ENCODE measurements at places on chromosomes 1 and 21.

GRCh38 chr1:223711173-223711572, 1.2 kb upstream of the CAPN2 start:
- peak; percentile 61 for DNase-seq

- DNase-seq = peak; percentile 34
Measured at GRCh38 chr1:7646981-7647901, 123.9 kb upstream of the VAMP3 start.

DNA sequence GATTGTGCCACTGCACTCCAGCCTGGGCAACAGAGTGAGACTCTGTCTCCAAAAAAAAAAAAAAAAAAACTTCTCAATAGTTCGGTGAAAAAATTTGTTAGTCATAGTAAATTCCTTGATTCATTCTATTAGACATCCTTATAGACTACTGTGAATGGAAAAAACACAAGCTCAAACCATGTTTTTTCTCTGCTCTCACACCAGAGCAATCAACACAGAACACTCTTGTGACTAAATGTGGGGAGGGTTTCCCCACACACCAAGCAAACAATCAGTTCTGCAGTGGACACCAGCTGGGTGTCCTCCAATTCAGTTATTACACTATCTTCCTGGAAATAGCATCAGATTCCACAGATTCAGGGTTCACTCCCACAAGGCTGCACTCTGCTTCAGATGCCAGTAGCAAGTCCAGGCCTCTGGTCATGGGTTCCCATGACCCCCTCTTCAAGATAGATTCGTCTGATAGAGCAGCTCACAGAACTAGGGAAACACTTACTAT, 69.1 kb upstream of the TEKT2 start:
- no peak for DNase-seq

DNA sequence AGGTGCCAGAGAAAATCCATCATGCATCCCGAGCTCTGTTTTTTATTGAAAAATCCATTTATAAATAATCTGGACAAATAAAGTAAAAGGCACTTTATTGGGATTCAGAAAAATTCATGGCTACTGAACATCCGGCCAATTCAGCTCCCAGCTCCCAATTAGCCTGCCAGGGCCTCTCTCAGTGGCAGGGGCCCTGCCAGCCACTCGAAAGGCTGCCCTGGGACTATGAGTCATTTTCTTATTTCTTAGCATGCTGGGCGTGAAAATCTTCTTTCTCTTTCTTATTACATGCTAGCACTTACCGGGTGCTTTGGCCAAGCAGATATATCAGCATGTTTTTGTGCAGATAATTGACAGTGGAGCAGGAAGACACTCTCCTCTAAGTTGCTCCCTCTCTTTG, 283.3 kb downstream of the CAMTA1 start:
- peak; percentile 13 for DNase-seq

DNA sequence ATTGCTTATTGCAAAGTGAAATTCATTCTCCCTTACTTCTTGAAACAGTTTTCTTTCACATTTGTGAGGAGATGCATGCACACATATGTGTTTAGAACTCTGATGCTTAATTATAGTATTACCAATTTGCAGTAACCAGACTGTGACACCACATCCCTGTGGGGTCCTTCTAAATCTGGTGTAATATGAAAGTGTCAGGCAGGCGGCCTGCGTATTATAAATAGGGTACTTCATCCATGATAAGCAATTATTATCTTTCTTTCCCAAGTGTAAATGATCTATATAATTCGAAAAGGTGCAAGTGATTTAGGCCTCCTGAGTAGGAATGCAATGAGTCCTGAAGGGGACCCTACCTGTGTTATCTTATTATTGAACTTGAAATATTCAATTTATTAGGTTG, 876 bp downstream of the EFCAB7 start:
- peak; percentile 5 for DNase-seq

DNA sequence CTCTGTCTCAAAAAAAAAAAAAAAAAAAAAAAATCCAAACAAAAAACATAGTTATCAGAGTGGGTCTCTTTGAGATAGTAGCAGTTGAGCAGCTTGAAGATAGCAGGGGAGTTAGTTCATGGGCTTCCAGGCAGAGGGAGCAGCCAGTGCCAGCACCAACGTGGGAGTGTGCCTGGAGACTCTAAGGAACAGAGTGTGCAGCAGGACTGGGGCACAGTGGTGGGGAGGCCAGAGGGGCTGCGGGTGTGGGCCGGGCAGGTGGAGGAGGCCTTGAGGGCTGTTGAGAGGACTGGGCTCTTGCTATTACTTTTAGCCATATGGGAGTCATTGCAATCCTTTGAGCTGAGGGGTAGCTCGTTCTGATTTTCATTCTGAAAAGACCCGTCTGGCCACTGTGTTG, 63.8 kb downstream of the RYR2 start:
- DNase-seq = no peak

DNA sequence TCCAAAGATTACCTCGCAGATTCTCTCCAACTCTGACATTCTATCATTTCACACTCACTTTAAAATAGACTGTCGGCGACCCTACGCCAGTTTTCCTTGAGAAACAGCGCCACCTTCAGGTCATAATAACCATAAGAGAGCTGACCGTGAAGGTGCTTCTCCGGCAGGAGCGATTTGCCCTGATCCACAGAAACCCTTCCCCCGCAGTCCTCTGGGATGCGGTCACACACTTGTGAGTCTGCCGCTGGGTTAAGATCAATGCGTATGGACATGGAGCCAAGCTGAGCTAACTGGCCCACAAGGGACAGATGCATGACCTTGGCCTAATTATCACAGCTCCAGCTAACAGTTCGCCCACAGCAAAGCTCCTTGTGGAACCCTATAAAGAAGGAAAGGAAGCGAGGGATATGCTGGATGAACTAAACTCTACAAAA, 32.8 kb upstream of the IFNAR2 start:
- peak; percentile 49 for DNase-seq

- peak; percentile 49 for DNase-seq
Measured at GRCh38 chr1:56803561-56804156, 15.5 kb downstream of the FYB2 start.

DNA sequence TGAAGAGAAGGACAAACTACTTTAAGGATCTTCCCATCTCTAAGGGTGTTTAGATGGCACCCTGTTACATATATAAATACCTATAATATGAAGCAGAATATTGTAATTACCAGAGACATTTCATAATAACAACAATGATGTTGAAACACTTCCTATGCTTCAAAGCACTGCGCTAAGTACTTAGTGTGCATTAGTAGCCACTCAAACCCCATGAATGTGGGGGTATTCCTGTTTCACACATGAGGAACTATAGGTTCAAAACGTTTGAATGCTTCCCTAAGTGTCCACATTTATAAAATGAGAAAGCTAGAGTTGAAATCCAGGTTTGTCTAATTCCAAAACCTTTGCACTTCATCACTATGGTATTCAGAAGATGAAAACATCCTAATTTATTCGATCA, 18.5 kb upstream of the OR10J5 start:
- DNase-seq = no peak

GRCh38 chr21:18449605-18450550, 46.3 kb upstream of the TMPRSS15 start:
- DNase-seq = peak; percentile 21

GRCh38 chr1:27655151-27655937, 16.6 kb downstream of the IFI6 start:
- no peak for DNase-seq

GRCh38 chr1:200471739-200472138, 61.9 kb upstream of the ZNF281 start:
- no peak for DNase-seq

DNA sequence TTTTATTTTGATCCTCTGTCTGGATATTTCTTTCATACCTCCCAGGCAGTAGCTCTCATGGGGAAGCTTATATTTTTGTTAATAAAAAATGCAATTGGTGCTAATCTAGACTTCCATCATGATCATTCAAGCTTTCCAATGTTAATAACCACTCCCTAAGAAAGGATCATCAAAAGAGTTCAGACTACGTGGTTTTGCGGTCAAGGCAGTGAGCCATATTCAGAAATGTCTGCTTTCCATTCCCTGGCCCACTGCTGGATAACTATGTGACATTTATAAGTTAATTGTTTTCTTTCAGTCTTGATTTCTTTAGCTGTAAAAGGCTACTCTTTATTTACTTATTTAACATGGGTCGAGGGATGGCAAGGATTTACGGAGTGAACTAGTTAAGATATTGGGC, 414.6 kb downstream of the LMO4 start:
- peak; percentile 5 for DNase-seq

DNA sequence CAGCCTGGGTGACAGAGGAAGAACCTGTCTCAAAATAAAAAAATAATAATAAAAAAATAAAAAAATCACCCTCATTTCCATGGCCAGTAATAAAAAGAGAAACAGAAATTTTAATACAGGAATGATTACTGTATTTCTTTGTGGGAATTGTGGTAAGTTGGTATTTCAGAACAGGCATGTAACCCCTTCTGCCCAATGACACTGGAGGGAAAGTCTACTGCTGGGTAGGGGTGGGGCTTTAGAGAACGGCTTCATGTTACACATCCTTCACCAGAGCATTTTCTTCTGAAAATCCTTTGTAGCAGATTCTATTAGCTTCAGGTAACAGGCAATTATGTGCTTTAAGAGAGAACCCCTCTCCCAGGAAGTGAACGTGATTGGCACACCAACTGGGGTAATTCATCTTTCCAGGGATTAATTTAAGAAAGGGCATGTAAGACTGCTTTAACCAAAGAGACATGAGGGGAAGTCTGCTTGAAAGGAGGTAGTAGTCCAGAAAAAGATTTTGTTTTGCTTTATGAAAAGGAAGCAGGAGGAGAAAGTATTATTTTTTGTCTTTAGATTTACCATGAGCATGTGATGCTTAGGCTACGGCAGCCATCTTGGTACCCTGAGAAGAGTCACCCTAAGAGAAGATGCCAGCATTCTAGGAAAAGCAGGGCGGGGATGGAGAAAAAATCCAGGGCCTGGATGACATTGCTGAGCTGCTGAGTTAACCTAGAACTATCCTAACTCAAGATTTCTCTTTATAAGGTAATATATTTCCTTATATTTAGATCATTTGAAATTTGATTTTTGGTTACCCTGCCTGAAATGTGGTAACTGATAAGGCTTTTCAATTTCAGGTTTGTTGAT, 57.7 kb upstream of the DPT start:
- peak; percentile 26 for DNase-seq

GRCh38 chr1:84156210-84156621, 12.1 kb downstream of the PRKACB start:
- peak; percentile 93 for DNase-seq

DNA sequence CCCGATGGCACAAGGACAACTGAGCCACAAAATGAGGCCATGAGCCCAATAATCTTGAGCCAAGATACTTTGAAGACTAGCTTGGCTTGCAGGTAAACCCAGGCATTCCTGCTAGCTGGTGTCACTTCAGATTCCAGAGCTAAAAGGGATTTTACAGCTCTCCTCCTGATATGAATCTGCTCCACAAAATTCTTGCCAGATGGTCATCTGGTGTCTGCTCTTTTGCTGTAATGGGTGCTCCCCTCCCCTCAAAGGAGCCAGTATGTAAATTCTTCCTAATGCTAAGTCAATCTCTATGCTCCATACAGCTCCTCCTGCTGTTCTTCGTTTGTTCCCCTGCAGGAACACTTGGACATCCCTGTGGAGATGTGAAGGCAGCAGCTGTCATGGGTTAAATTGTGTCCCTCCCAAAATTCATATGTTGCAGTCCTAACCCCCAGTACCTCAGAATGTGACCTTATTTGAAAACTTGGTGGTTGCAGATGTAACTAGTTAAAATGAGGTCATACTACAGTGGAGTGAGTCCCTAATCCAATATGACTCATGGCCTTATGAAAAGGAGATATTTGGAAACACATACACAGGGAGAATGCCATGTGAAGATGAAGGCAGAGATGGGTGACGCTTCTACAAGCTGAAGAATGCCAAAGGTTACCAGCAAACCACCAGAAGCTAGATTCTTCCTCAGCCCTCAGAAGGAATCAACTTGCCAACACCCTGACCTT, 180.6 kb upstream of the PALMD start:
- DNase-seq = peak; percentile 85

DNA sequence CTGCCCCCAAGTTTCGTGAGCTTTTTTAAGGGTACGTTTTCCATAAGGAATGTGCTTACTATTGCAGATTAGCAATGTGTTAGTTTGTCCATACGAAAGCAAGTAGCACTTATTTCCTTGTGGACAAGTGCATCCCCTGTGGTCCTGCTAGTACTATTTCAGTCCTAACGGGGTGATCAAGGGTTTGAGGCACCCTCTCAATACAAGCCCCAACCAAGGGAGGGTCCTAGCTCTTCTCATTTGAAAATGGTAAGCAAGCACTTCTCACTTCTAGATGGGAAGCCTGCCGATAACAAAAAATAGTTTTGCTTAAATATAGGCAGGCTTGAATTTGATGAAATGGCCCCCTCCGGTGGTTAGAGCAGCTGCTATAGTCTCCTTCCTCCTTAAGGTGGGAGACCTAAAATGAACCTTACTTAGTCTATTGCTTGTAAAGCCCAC, 64.0 kb upstream of the HMCN1 start:
- peak; percentile 39 for DNase-seq

GRCh38 chr1:233113009-233113879, 162.8 kb downstream of the NTPCR start:
- peak; percentile 99 for DNase-seq

GRCh38 chr1:116927049-116927798, 17.5 kb downstream of the PTGFRN start:
- DNase-seq = no peak

DNA sequence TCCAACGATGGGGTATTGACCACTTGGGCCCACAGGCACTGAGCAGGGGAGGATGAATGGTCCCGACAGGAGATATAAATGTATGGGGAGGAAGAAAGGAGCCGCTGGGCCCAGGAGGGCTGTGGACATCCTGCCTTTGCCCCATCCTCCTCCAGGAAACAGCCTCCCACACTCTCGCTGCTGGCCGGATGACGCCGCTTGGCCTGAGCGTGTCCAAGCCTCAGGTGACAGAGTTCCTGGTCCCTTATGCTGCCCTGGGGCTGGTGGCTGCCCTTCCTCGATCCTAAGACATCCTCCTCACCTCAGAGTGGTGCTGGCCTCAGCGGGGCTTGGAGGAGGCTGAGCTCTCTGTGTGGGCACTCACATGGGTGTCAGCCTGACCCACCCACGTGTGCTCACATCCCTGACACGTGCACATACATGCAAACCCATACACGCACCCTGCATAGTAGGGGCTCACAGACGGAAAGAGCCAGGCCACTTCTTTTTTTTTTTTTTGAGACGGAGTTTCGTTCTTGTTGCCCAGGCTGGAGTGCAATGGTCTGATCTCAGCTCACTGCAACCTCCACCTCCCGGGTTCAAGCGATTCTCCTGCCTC, 5.9 kb upstream of the SERINC2 start:
- DNase-seq = peak; percentile 81

GRCh38 chr1:84133479-84133878, 10.6 kb upstream of the PRKACB start:
- no peak for DNase-seq

- no peak for DNase-seq
Measured at GRCh38 chr1:15220024-15220392, 27.0 kb upstream of the FHAD1 start.

GRCh38 chr1:230807029-230807428, 59.8 kb downstream of the CAPN9 start:
- no peak for DNase-seq

GRCh38 chr1:70051926-70052325, 153.5 kb downstream of the LRRC40 start:
- peak; percentile 12 for DNase-seq

GRCh38 chr1:87120779-87121178, 206.3 kb downstream of the HS2ST1 start:
- DNase-seq = no peak

GRCh38 chr1:19442154-19443096, 42.9 kb downstream of the CAPZB start:
- DNase-seq = no peak
